ENCODE measurements at places on chromosomes 3 and 15. TPM values are rescaled to one million over a fixed set of nuclear protein-coding genes. Genes with fewer than 3 reads are reported as not detected.

SUSD5 gene
- 2.1 TPM for total RNA-seq

DNA sequence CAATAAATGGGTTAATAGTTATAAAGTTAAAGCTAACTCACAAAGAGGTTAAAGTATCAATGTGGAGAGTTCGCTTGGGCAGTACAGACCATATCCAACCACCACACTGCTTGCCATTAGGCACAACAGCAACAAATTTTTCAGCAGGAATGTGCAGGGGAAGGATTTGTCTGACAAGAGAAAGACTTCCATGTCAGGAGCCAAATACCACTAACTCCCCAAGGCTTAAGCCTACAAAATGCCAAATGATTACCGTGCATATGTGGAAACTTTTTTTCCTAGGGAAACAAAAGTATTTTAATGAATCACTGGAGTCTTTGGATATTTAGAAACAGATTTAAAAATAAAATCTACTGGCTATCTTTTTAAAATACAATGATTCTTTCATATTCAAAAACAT is 8.1 kb downstream of the VGLL3 start:
- DNase-seq: no peak

- DNase-seq: no peak
These were observed 227.2 kb upstream of the GPR149 start for GRCh38 chr3:154657218-154657617.

DNA sequence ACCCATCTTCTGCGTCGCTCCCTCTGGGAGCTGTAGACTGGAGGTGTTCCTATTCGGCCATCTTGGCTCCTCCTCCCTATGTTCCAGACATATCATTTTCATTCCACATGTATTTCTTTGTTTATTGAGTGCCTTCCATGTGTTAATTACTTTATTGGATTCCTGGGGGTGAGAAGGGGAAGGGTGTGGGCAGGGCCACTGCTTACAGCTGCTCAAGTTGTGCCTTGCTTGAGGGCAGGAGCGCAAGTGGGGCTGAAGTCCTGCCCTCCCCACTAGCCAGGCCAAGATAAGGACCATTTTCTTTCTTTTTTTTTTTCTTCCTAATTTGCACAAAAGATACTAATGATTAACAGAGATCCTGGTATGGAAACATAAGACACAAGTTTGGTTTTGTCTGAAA is 224.8 kb downstream of the LPP start:
- DNase-seq: no peak

DUOX1 gene
- not detected for total RNA-seq

ZNF501 gene
- total RNA-seq: 5.3 TPM

NANOGP8 gene
- 0.34 TPM for total RNA-seq

CRABP1 gene
- 803 TPM for total RNA-seq

- DNase-seq: peak; percentile 59
These were observed 1.0 kb downstream of the CPNE9 start for GRCh38 chr3:9704347-9705322.

GRCh38 chr3:114363554-114364202 is 69.8 kb downstream of the TIGIT start:
- no peak for DNase-seq

DNA sequence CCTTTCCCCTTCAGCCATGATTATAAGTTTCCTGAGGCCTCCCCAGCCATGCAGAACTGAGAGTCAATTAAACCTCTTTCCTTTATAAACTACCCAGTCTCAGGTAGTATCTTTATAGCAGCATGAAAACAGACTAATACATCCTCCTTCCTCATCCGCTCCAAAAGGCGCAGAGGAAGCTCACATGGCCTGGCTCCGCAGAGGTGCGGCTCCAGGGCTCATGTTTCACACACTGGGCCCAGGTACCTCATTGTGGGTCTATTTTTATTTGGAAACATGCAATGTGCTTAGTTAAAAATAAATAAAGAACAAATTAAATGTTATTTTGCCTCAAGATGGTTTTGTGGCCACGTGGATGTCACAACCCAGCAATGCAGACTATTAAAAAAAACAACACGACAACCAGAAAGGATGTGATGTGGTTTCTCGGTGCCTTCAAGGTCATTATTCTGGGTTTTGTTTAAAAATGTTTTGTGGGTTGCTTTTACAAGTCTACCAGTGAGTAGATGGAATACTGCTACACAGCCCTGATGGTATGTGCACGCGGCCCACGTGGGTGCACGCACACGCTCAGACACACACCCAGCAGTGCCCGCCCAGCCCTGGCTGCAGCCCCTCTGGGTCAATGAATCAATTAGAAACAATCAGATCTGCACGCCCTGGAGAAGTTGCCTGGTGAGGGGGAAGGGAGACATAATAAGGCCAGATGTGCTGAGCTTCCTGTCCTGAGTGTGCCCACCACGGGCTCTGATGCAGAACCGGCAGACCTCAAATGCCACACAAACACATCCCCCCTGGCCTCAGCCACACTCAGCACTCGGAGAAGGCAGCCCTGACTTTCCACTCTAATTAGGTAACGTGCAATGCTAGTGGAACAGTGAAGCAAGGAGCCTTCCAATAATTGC is 140.1 kb downstream of the ADAMTS17 start:
- no peak for DNase-seq

GRCh38 chr3:76570436-76571057 is 469.4 kb upstream of the ROBO2 start:
- no peak for DNase-seq

- no peak for DNase-seq
These were observed 6.0 kb upstream of the CEMIP start for GRCh38 chr15:80773122-80773551.

GRCh38 chr3:148062590-148062989 is 635.1 kb upstream of the AGTR1 start:
- DNase-seq: no peak

GRCh38 chr15:26892182-26892518 is 25.3 kb downstream of the GABRA5 start:
- no peak for DNase-seq

GRCh38 chr15:58179206-58179605 is 41.0 kb downstream of the AQP9 start:
- DNase-seq: no peak

Data from neural crest cell (in vitro differentiated cells).